ENCODE measurements at places on chromosomes 16 and 17.

GRCh38 chr17:39139161-39139511 is 12.3 kb downstream of the PLXDC1 start:
- no peak for DNase-seq

DNA sequence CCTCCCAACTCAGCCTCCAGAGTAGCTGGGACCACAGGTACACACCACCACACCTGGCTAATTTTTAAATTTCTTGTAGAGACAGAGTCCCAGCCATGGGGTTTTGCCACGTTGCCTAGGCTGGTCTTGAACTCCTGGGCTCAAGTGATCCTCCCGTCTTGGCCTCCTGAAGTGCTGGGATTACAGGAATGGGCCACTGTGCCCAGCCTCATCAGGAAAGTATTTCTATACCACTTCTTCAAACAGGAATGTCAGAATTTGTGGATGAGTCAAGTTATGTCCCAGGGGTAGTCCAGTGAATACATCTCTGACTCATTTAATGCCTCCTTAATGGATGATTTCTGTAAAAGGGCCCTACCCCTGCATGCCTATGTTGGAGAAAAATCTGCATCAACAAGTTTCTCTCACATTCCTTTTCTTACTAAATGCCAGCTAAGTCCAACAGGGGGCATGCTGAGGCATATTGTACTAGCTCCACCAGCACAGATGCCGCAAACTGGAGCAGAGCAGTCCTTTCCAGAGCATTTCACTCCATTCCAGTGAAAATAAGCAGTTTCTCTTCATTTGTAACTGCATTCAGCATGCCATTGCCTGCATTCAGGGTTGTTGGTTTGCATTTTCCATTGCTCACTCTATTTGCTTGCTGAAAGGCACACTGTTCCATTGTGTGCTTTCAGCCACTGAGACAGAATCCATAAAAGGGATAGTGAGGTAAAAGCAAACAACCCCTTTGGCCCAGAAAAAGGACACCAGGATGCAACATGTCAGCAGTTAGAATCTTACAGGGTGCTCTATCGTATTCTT is 5.3 kb upstream of the CAVIN1 start:
- no peak for DNase-seq

- no peak for DNase-seq
Measured at GRCh38 chr17:35094902-35095301, 24.8 kb downstream of the RAD51D start.

DNA sequence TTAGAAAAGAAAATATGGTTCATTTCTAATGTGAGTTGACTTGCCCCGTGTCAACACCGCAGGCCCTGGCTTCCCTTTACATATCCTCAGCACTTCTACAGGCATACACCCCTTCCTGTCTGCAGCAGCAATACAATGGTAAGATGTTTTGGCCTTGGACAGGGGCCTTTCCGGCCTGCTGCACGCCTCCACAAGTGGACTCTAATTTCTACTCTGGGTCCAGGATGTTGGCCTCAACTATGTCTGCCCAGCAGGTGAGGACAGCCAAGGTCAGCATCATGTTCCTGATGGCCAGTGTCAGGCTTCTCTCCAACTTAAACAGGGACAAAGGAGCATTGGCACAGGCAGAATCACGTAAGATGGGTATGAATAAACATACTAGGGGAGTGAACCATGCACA is 11.0 kb downstream of the C17orf67 start:
- no peak for DNase-seq

DNA sequence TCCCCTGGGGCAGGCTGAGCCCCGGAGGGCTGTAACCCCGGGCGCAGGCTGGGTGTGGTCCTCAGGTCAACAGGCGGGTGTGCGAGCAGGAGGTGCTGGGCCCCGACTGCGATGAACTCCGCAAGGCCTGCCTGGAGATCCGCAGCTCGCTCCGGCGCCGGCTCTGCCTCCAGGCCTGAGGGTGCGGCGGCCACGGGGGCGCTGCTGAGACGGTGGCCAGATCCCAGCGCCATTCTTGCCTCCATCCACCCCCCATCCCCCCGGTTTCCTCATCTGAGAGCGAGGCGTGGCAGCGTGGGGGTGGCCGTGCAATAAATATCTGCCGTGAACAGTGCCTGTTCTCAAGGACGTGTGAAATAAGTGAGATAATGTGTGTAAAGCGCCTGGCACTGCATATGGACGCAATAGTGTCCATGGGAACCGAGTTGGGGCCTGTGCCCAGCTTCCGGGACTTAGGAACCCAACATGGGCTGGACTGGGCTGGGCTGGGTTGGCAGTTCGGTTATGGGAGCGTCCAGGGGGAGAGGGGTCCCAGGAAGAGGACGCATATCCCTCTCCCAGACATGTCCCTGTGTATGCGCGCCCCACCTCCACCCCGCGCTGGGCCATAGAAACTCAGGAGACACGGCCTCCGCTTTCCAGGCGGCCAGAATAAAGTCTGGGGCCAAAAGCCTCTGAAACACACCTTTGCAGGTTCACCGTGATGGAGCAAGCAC is 15.0 kb downstream of the ZNF213 start:
- no peak for DNase-seq

- no peak for DNase-seq
Measured at GRCh38 chr16:67445441-67445912, 14.6 kb downstream of the HSD11B2 start.

- DNase-seq = no peak
Measured at GRCh38 chr17:13337864-13338371, 263.8 kb downstream of the HS3ST3A1 start.

DNA sequence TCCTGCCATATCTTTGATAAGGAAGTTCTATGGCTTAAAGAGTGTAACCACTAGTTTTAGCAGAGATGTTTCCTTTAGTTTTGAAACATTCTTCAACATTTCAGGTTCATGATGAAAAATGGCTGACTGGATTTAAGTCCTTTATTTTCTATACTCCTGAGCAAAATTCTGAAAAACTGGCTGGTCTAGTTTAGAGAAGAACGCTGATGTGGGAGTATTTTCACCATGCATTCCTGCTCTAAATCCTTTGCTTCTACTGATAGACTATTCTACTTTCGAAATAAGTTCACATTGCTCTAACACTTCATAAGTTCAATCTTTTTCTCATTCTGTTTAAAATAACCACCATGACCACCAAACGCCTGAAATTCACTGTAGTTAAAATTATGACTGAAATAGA is 281.9 kb downstream of the FTO start:
- no peak for DNase-seq

GRCh38 chr17:83125515-83126274 is 46.3 kb downstream of the METRNL start:
- no peak for DNase-seq

- no peak for DNase-seq
Measured at GRCh38 chr17:41492351-41492750, 2.6 kb upstream of the KRT36 start.

GRCh38 chr16:17578981-17579874 is 108.5 kb upstream of the XYLT1 start:
- DNase-seq = peak; percentile 45

DNA sequence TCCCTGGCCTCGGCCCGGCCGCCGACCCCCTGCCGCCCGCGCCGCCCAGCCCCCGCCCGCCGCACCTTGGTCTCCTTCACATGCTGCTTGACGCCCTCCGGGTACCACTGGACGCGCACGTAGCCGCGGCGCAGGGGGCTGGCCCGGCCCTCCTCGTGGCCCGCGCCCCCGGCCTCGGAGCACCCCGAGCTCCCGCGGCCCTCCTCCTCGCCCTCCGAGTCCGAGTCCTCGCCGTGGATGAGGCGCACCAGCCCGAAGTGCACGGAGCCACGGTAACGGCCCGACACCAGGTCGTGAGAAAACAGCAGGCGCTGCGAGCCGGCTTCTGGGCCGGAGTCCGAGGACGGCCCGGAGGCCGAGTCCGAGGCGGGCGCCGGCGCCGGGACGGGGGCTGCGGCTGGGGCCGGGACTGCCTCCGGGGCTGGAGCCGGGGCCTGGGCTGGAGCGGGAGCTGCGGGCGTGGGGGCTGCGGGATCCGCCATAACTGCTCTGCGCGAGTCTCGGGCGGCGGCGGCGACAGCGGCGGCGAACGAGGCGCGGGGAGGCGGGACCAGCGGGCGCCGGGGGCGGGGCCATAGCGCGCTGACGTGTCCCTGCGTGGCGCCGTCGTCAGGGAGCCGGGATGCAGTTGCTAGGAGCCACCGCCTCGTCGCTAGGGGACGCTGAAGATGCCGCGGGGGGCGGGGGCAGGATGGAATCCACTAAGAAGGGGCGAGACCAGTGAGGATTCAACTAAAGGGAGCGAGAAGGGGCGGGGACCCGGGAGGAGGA is at the start of gene UBE2O:
TSS of gene UBE2O (minus strand) at position 493 of the 771 bp plus-strand sequence. CDS start at position 482, 11 bp downstream.
- peak; percentile 82 for DNase-seq

- no peak for DNase-seq
Measured at GRCh38 chr17:63295288-63295687, 150.8 kb downstream of the CYB561 start.

- DNase-seq = no peak
Measured at GRCh38 chr17:40906613-40907012, 21.6 kb upstream of the KRT20 start.

DNA sequence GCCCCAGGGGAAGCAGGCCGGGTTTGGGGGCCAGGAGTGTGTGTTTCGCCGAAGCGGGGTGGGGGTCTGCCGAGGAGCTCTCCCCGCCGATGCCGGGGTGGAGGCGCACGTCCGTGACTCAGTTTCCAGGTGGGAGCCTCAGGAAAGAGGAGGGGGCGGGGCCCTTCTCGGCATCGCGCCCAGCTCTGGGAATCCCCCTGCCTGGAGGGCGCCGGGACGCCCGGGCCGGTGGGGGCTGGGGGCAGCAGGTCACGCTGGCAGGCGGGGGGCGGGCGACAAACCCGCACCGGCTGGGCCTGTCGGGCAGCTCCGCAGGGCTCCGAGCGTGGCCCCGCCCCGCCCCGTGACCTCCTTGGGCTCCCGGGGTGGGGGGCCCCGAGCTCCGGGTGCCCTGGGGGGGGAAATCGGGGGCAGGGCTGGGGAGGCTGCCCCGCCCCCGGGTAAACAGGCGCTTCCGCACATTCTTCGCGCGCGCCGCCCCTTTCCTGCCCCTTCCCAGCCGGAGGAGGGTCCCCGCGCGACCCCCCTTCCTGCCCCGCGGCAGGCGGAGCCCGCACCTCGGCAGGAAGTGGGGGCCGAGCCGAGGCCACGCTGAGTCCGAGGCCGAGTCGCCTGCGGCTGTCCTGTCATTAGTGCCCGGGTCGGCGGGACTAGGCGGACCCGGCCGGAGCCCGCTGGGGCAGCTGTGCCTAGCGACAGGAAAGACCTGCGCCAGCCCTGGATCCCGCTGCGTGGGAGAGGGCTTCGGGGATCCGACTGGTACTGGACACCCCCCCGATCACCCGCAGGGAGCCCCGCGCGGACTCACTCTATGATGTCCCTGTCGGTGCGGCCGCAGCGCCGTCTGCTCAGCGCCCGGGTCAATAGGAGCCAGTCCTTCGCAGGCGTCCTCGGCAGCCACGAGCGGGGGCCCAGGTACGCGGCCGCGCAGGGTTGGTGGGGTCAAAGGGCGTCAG is 9.3 kb downstream of the RIPOR1 start:
- peak; percentile 47 for DNase-seq

Measured in stimulated activated CD8-positive, alpha-beta memory T cell treated with anti-CD3 and anti-CD28 coated beads, Interleukin-12 subunit alpha, Interleukin-12 subunit beta, amount 100 ng/mL, for 1 hour (primary cell).